ENCODE measurements at places on chromosomes 11 and 22.

DNA sequence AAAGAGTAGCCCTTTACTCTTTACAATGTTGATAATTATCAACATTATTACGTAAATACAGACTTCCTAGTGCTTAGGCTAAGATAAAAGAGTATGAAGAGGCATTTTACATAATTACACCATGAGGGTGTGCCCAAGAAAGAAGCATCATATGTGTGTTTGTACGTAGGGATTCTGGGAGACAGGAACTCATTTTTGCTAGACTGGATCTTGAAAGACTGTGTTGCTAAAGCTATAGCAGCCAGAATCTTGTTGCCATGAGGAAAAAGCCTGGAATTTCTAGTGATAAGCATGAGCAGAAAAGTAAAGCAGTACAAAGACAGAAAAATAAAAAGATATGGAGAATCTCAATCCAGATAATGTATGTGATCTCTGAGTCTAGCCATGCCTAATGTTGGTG lies 72.1 kb downstream of the JRKL start:
- no peak for DNase-seq

DNA sequence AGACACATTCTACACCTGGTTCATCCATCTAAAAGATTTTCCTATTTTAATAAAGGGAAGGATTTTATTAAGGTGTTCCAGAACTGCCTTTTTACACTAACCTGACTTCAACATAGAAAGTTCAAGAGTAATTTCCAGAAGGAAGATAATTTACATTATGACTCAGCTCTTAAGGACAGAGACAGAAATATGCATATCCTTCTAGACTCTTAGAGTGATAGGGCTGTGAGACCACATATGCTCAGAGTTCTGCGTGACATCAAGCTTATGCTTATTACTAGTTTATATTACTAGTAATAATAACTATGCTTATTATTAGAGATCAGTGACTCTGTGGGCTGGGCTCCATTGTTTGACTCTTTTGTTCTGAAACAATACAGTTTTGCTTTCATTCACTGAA lies 4.6 kb downstream of the PDGFD start:
- no peak for DNase-seq

DNA sequence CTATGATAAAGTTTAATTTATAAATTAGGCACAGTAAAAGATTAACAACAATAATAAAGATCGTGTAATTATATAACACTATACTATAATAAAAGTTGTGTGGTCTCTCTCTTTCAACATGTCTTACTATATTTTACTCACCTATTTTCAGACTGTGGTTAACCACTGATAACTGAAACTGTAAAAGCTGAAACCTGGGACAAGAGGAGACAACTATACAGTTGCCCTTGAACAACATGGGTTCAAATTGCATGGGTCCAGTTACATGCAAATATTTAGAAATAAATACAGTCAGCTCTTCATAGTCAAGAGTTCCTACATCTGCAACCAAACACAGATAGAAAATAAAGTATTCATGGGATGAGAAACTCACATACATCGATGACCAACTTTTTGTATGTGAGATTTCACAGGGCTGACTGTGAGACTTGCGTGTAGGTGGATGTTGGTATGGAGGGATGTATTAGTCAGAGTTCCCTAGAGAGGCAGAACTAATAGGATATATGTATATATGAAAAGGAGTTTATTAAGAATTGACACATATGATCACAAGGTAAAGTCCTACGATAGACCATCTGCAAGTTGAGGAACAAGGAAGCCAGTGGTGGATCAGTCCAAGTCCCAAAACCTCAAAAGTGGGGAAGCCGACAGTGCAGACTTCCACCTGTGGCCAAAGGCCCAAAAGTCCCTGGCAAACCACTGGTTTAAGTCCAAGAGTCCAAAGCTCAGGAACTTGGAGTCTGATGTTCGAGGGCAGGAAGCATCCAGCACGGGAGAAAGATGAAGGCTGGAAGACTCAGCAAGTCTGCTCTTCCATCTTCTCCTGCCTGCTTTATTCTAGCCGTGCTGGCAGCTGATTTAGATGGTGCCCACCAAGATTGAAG lies 359.5 kb downstream of the INSC start:
- DNase-seq = no peak

DNA sequence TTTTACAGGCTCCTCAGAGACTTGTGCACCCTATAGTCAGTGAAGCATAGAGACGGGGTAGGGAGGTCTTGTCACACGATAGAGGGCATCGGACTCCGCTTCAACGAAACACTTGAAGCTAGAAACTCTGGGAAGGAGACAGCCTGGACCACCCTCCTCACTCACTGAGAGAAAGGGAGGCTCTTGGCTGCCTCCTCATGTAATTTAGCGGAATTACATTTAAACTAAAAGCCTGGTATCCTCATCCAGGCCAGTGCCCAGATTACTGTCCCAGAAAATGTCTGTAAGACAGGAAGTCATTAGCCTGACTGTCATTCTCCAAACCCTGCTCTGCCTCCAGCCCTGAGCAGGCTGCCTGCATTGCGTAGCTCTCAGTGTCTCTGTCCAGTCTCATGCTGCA lies 36.0 kb downstream of the TTLL1 start:
- DNase-seq = no peak

GRCh38 chr11:6538945-6539344 lies 41.9 kb downstream of the DNHD1 start:
- no peak for DNase-seq
